ENCODE measurements at places on chromosomes 5 and 9. TPM values are rescaled to one million over a fixed set of nuclear protein-coding genes. Genes with fewer than 3 reads are reported as not detected.

GRCh38 chr9:38689678-38690077 lies 30.3 kb downstream of the FAM240B start:
- DNase-seq = no peak

Gene BNIP1
- total RNA-seq = 14.2 TPM

DNA sequence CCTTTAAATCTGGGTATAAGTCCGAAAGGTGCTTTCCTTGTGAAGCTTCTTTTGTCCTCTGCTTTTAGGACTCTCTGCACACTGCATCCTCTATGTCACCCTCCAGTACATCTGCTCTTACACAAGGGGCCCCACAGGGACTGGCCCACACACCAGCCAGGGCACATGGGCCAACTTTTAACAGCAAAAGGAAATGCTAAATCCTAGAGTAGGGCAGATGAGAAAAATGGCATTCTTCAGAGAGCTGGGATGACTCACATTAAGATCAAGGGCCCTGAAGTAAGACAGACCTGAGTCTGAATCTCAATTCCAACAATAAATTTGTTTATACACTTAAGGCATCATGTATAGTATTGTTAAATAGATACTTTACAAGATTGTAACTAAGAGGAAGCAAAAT lies 40.3 kb upstream of the CDKN2B start:
- no peak for DNase-seq

- DNase-seq = no peak
Observed at GRCh38 chr5:58056546-58056945, 403.3 kb downstream of the PLK2 start.

DNA sequence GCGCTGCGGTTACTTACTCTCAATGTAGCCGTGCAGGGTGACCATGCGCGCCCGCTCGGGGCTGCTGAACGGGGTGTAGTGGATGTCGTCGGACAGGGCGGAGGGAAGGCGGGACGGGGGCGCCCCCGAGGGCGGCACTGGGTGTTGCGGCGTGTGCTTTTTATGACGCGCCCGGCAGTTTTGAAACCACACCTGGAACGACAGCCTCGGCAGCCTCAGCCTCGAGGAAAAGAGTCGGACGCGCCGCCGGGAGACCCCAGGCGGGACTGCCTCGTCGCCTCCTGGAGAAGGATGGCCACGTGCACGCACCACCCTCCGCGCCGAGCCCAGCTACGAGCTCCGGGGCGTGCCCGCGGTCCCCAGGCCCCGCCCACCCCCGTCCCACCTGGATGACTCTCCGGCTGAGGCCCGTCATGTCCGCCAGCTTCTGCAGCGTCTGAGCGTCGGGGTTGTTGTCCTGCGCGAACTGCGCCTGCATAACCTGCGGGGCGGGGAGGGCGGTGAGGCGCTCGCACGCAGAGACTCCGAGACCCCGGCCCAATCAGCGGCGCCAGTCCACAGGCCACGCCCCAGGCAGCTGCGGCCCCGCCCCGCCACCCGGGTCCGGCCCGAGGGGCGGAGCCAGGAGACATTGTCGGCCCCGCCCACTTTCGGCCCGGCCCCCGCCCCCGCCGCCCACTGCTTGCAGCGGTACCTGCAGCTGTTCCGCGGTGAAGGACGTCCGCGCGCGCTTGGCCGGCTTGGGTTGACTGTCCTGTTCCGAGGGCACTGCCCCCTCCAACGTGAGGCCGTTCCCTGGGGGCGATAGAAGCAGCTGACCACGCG lies 15.0 kb downstream of the LHX6 start:
- DNase-seq = peak; percentile 52

Gene CDC20B
- 0.11 TPM for total RNA-seq

DNA sequence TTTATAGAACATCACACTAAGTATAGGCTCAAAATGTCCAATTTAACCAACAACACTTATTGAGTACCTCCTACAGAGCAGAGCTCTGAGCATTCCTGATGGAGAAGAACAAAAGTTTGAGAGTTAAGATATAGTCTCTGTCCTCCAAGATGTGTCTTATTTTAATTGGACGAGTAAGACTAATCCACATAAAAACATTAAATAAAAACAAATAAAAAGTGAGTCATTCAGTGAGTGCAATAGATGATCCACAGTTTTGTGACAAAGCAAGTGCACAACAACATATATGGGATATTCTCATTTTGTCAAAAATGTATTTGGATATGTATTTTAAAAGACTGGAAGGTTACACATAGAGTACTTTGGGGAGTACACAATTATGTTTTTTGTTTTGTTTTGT lies 277.4 kb downstream of the FBXL17 start:
- no peak for DNase-seq

DNA sequence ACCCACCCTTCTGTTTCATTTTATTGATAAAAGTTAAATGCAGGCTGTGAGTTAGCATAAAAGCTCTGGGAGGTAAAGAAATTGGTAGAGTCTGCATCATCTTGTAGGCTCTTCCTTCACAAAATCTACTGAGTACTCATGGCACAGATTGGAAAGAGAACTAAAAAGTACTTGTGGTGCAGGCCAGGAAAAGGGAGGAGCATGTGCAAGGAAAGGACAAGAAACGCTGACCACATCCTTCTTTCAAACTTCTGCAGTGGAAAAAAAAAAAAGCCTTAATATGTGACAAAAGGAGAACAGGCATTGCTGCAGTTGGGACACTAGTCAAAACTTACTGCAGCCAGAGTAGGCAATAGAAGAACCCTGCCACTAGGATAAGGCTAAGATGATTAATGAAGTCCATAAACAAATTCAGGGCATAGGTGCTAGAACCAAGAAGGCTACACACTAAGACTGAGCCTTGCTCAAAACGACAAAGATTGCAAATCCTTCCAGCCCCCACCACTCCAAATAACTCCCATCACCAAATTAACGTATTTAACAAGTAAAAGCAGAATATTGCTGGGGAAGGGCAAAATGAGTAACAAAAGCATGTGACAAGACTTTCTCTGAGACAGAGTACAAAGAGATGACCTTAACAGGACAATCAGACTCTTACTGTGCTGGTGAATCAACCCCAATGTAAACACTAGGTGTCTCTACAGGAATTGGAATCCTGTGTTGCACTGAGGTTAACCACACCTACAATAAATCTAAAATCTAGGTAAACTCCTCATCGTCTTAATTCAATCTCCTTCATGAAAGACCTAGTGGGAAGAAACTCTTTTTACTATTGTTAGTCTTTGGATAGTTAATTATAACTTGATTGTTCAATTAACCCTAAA lies 1024.8 kb downstream of the TLE1 start:
- DNase-seq = no peak

GRCh38 chr5:89024045-89024444 lies 141.1 kb upstream of the MEF2C start:
- DNase-seq = no peak

- no peak for DNase-seq
Observed at GRCh38 chr9:112059966-112060320, 115.2 kb downstream of the SUSD1 start.

Gene DMGDH
- 7.2 TPM for total RNA-seq

Gene KIF4B
- not detected for total RNA-seq

Gene ADCY2
- 1.8 TPM for total RNA-seq

DNA sequence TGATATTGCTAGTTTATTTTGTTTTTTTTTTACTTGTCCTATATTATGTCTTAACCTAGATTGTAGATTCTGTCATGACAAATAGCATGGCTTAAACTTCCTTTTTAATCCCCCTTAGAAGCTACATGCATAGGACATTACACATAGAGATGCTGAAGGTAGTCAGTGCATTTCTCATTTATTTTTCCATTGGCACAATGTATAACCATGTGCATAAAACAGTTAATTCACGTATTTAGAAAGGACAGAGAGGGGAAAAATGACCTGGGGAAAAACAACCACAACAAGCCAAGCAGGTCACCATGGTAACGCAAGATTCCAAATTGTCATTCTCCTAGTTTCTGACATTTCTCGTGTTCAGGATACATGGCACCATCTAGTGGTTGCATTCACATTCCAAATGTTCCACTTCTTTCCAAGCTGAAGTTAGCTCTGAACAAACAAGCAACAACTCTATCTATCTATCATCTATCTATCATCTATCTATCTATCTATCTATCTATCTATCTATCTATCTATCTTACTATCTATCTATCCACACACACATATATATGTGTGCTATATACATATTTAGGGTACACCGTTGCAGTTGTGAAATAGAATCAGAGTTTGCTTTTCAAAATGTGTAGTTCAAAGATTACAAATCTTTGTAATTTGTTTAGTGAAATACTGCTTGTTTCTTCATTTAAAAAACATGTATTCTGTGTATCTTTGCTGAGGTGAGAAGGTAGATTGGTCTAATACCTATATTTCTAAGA lies 487.2 kb upstream of the ST8SIA4 start:
- DNase-seq = peak; percentile 22

GRCh38 chr5:146947181-146947941 lies 68.8 kb upstream of the PPP2R2B start:
- peak; percentile 28 for DNase-seq

Gene RANBP17
- total RNA-seq = 25.3 TPM

Gene NPR3
- total RNA-seq = 26.1 TPM

GRCh38 chr5:130231786-130232185 lies 327.5 kb downstream of the CHSY3 start:
- no peak for DNase-seq

Measured in adrenal gland (tissue), 19 donors.